ENCODE measurements at places on chromosomes 3 and 15.
A peak's percentile ranks its signal among the peaks of the same experiment; 100 is the strongest.

- DNase-seq: no peak
Observed at GRCh38 chr3:140753865-140754754, 76.2 kb downstream of the TRIM42 start.

DNA sequence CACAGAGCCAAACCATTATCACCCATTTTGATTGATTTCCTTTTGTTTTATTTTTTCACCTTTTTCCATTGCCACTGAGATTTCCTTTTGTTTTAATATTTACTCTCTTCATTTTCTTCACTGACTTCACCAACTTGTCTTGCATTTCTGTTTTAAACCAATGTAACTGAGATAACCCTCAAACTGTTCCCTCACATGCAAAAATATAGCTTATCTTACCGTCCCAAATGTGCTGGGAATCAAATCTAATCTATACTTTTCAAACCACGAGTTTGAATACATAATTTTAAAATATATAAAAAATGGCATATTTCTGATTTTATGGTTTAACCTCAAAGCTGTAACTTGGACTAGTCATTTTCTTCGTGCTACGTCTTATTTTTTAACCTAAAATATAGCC, 143.8 kb downstream of the PLD1 start:
- no peak for DNase-seq

- no peak for DNase-seq
Observed at GRCh38 chr3:54349231-54349652, 226.9 kb downstream of the CACNA2D3 start.

- DNase-seq: no peak
Observed at GRCh38 chr3:190585805-190586630, 72.1 kb downstream of the IL1RAP start.

DNA sequence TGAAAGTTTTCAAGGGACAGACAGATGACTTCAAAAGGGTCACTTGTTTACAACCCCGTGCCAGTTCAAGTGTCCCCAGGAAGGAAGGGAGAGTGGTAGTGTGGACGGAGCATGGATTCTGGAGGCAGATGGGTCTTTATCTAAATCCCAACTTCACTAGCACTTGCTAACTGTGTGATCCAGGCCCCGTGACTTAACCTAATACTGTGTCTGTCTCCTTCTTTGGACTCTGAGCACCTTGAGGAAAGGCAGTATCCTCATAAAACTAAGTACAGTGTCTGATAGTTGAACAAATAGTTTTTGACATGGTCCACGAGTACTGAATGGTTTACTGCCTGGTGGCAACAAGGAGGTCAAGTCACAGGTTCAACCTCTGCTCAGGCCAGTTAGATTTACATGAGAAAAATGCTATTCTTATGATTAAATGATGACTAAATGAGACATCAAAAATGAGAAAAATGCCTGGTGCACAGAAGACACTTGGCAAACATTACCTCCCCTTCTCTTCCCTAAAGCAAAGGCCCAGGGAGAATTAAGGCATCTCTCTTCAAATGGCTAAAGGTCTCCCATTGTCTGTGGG, 48.9 kb downstream of the ABCC5 start:
- DNase-seq: no peak

GRCh38 chr3:184761976-184762375, 50.0 kb upstream of the VPS8 start:
- DNase-seq: no peak

DNA sequence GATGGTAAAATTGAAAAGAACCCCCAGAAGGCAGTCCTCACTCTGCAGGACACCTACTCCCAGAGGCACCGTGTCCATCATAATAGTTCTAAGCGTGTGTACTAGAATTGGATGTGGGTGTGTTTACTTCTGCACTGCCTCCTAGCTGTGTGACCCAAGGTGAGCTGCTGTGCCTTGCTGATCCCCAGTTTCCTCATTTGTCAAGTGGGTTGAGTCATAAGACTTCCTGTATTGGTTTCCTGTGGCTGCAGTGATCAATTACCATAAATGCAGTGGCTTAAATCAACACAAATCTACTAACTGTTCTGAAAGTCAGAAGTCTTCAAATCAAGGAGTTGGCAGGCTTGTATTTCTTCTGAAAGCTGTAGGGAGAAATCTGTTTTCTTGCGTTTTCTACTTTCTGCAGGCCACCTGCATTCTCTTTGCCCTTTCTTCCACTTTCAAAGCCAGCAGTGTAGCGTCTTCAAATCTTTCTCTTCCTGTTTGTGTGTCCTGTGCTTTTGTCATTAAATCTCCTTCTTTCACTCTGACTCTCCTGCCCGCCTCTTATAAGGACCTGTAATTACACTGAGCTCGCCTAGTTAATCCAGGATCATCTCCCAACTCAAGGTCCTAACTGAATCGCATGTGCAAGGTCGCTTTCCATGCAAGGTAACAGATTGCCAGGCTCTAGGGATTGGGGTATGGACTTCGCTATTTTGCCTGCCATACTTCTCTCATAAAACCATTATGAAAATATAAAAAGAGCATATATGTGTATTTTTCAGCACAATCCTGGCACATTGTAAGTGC, 59.0 kb downstream of the RORA start:
- DNase-seq: no peak

- no peak for DNase-seq
Observed at GRCh38 chr15:25860885-25861866, 2.0 kb downstream of the ATP10A start.

GRCh38 chr15:85925649-85926237, 131.0 kb upstream of the KLHL25 start:
- DNase-seq: no peak

- no peak for DNase-seq
Observed at GRCh38 chr15:75350601-75351361, 3.9 kb downstream of the NEIL1 start.

- DNase-seq: no peak
Observed at GRCh38 chr3:73705792-73706191, 81.1 kb upstream of the PDZRN3 start.

DNA sequence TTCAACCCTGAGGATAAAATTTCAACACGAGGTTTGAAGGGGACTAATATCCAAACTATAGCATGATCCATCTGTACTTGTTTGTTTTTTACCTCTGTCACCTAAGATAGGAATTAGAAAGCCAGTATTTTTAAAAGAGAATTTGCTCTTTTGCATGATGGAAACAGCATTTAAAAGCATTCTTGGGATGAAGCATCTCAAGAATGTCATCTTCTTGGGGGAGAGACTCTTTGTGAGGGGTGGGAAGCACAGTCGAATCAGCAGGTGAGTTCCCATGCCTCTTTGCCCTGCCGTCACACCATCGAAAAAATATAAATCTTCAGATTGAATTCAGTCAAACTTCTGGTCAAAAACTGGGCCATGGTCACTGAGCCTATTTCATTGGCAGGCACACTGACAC, 55.3 kb upstream of the BCHE start:
- DNase-seq: no peak

- no peak for DNase-seq
Observed at GRCh38 chr3:147816752-147817151, 407.6 kb downstream of the ZIC1 start.

- DNase-seq: no peak
Observed at GRCh38 chr15:25184356-25185155, 229.8 kb downstream of the SNRPN start.

- DNase-seq: peak; percentile 39
Observed at GRCh38 chr15:73716417-73716816, 32.2 kb downstream of the CD276 start.

DNA sequence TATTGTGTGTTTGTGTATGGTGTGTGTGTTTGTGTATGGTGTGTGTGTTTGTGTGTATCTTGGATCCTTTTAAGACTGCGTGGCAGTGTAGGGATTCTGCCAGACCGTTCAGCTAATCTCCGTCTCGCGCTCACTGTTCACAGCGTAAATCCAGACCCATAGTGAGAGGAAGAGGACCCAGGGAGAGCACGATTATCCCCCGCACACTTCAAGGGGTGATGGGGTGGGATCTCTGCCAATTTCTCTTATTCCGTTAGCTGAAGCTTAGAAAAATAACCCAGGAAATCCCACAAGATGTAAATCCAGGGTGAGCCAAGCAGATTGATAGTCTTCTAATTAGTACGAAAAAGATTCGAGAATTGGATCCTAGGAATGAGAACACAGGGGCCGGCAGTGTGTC, 381.2 kb downstream of the GABRG3 start:
- DNase-seq: no peak

GRCh38 chr3:59411694-59412093, 361.9 kb upstream of the CFAP20DC start:
- DNase-seq: no peak

- DNase-seq: no peak
Observed at GRCh38 chr3:194908972-194909371, 223.3 kb downstream of the FAM43A start.

DNA sequence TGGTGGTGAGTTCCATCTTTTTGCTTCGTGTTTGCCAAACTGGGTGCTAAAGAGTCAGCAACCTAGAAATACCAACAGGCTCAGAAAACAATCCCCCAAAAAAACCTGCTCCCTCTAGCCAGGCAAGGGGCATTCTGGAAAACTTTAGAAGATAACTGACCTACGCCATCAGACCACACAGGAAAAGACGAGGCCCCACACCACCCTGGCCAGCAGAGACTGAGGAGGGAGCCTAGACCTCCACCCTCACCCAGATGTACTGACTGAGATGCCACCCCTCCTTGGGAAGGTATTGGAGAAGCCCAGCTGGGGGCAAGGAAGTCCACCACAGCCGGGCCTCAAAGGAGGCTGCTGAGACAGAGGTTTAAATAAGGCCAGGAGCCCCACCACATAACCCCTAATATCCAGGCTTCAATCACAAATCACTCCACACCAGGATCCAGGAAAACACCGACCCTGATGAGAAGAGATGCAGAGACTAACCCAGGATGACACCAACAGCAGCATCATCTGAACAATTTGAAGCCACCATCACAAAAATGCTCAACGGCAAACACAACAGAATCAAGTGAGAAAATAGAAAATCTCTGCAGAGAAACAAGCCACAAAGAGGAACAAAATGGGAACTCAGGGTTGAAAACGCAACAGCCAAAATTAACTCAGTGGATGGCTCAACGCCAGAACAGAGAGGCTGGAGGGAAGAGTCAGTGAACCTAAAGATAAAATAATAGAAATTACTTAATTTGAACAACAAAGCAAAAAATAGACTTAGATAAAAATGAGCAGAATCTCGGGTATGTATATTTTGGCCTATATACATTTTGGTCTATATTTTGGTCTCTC, 61.0 kb downstream of the TPRA1 start:
- DNase-seq: no peak

DNA sequence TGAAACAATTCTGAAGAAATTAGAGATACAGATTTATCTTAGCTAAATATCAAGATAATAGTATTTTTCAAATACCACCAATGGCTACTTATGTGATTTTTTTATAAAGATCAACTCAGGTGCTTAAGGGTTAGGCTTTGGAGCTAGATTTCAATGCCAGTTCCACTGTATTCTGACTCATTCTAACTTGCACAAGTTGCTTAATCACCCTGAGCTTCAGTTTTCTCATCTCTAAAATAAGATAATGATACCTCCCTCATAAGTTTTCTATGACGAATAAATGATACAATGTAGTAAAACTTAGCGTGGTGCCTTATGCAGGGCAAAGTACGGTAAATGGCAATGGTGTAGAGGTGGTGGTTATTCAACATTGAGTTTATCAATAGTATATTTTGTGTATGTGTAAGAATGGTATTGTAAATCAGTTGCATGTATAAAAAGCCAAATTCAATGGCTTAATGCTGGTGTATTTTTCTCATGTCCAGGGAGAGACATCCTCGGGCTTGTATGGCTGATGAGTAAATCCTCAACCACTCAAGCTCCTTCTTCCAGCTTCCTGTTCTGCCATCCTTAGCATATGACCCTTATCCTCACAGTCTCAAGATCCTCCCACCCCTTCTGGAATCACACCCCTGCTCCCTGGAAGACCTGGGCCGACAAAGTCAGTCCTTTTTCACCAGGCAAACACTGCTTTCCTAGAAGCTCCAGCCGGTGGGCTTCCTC, 505.9 kb upstream of the CFAP20DC start:
- no peak for DNase-seq

- DNase-seq: no peak
Observed at GRCh38 chr15:31300208-31300661, 26.4 kb upstream of the KLF13 start.

GRCh38 chr3:145209561-145209960, 951.4 kb downstream of the PLOD2 start:
- no peak for DNase-seq

GRCh38 chr3:52533623-52534280, at the start of gene NT5DC2:
TSS of gene NT5DC2 (minus strand) at chr3:52533857. CDS start at chr3:52533737, 120 bp downstream.
- DNase-seq: peak; percentile 57

- DNase-seq: peak; percentile 75
Observed at GRCh38 chr15:33506781-33507296, 196.1 kb downstream of the RYR3 start.

- DNase-seq: no peak
Observed at GRCh38 chr3:111662907-111663306, 67.8 kb upstream of the ZBED2 start.

- no peak for DNase-seq
Observed at GRCh38 chr15:80597076-80597475, 98.0 kb upstream of the ABHD17C start.

DNA sequence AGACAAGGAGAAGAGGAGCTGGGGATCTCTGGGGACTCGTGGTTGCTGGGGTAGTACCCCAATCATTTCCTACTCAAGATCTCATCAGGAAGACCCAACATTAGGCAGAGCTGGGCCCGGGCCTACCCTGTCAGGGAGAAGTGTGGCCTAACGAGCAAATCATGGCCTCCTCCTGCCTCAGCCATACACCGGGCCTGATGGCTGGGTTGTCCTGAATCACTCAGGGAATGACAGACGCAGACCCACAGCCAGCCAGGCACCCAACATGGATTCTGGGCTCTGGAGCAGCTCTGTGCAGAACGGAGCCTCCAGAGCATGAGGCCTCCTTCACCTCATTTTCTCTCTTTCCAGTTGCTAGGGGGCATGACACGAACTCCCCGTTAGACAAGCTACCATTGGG, 19.7 kb downstream of the ITGA11 start:
- DNase-seq: no peak

- DNase-seq: no peak
Observed at GRCh38 chr3:65742914-65743313, 295.8 kb downstream of the MAGI1 start.

- no peak for DNase-seq
Observed at GRCh38 chr15:98796685-98797357, 148.5 kb downstream of the IGF1R start.

GRCh38 chr3:117728226-117728625, 1018.6 kb downstream of the TUSC7 start:
- no peak for DNase-seq

DNA sequence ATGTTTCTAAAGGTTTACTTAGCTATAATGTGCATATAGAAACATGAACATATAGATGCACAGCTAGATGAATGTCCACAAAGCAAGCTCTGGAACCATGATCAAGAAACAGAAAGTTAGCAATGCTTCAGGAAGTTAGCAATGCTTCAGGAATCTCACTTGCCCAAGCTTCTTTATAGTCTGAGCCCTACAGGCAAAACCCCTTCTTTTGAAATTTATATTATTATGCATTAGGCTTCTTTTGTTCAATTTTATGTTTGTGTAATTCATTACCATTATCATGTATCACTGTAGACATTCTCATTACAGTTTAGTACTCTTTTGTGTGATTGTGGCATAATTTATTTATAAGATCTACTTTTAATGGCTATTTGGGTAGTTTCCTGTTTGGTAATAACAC, 286.4 kb upstream of the BCHE start:
- DNase-seq: no peak
